GM04503 (cell line): ENCODE measurements at places on chromosomes 12 and 14.

DNA sequence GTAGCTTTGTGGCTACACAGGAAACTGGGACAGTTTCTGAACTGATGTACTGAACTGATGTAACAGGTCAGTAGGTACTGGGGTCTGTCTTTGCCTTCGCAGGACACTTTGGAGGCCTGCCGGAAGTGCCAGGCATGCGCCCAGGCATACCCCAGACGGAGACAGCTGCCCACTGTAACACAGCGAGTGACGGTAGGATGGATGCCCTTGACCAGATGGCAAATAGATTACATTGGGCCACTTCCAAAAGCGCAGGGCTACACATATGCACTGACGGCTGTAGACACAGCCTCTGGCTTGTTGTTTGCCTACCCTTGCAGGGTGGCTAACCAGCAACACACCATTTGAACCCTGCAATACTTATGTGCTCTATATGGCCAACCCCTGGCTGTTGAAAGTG lies 94.1 kb upstream of the TMPO start:
- no peak for DNase-seq

DNA sequence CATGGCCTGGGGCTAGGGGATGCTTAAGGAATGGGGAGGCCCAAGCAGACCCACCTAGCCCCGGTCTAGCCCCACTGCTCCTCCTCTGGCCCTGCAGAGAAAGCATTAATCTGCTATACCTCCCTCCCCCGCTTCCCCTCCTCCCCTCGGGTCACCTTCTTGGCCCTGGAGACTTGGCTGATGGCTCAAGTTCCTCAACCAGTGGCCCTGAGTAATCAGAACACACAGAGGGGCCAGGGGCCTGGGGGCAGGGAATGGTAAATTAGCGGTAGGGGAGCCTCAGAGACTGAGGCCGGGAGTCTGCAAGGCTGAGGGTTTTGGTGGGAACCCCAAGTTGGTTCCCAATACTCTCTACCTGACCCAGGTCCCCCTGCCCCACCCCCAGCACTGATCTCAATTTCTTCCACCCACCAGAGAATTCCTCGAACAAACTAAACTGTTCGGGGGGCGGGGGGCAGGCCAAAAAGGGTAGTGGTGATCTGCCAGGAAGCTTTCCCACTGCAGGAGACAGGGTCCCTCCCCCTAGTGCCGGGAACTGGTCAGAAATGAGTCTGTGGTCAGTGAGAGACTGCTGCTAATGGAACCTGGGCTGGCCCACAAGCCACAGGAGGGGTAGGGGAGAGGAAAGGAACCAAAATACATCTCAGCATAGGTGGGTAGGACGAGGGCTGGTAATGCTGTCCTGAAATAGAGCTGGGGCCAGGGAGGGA lies 12.8 kb upstream of the SMARCD1 start:
- DNase-seq = no peak

GRCh38 chr12:46386877-46387629 lies 14.5 kb upstream of the SLC38A2 start:
- no peak for DNase-seq

DNA sequence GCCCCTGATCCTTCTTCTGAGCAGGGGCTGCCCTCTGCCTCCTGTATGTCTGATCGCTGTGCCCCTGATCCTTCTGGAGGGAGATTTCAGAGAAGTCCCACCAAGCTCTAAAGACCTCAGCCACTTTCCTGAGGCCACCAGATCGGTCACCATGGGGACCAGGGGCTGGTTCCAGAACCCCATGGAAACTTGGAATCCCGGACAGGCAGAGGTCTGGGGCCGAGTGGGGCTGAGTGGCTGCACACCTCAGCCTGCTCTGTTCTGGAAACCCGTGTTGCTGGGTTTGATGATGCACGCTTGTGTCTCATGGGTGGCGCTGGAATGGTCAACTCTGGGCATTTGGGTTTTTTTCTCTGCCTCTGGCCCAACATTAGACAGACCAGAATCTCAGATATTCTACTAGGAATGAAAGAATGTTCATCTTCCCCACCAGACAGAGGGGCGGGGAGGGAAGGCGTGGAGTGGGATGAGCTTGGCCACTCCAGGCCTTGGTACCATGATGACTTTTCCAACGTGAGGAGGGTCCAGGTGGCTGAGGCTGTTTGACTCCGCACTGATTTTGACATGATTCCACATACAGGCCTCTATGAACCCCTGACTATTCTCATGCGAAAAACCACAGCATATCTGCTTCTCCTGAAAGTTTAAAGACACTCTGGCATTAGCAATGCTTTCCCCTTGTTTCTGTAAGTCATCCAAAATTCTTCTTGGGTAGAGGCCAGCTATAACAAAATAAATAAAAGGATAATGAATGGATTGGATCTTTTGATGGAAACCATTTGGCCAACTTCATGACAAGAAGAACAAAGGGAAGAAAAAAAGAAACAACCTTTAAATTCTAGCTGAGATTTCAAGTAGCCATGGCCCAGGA lies 114.5 kb downstream of the ADGRD1 start:
- DNase-seq = no peak

DNA sequence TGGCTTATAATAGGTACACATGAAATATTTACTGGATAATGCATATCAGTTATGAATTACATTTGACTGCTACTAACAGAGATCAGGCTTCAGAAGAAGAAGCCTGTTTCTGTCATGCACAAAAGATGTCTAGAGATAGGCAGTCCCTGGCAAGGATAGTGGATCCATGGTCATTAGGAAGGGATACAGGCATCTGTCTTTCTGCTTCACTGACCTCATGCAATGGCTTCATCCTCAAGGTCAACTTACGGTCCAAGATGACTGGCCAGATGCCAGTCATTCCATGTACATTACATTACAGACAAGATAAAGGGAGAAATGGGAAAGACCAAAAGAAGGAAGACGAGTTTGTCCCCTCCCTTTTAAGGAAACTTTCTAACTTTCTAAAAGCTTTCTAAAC lies 94.0 kb downstream of the NUAK1 start:
- DNase-seq = no peak

DNA sequence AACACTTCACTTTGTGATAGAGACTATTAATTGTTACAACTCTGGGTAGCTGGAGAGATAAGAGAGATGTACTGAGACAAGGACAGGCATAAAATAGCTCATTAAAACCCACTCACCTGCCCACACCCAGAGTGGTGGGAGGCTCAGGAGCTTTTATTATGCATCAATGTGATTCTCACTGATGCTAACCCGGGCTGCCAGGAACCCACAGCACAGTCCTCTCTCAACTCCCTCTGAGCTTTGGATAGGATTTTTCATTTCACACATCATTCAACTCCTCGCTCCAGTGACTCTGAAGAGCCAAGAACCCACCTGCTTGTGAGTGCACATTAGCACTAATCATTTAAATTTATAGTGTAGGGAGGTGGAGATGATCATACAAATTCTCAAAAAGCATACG lies 827.9 kb downstream of the FLRT2 start:
- DNase-seq = no peak

- DNase-seq = no peak
Measured at GRCh38 chr14:72609205-72609916, 284.5 kb downstream of the DPF3 start.

DNA sequence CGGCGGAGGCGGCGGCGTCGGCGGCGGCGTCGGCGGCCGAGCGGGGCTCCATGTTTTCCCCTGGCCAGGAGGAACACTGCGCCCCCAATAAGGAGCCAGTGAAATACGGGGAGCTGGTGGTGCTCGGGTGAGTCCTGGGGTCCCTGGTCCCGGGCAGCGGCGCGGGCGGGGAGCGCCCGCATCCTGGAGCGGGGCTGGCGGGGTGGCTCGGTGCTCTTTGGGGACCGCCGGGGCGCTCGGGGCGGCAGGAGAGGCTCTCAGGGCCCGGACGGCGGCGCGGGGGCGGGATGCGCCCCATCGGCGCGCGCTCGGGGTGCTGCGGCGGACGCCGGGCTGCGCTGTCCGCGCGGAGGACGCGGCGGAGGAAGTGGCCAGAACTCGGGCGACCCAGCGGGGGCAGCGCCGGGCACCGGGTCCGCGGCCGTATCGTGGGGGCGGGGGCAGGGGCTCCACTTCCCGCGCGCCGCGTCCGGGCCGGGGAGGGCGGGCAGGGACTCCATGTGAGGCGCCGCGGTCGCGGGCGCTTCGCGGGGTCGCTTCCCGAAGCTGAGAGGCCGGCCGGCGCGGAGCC lies 485 bp downstream of the PELI2 start:
- no peak for DNase-seq

DNA sequence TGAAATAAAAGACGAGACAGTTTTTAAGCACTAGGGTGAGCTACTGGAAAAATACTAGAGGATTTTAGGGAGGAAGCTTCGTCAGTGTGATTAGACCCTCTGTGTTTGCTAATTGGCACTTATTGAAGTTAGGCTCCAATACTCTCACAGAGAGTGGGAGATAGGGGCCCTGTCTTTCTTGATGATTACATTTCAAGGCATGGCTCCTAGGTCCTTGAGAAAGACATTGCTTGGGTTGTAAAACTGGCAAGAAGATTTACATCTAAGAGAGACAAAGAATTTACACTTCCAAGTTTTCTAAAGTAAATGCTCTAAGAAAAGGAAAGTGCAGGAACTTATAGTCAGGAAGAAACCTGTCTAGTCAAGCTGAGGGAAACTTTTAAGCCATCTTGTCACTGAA lies 183.2 kb downstream of the C12orf50 start:
- no peak for DNase-seq

- DNase-seq = no peak
Measured at GRCh38 chr14:78356391-78356790, 186.2 kb downstream of the NRXN3 start.

- DNase-seq = no peak
Measured at GRCh38 chr12:126747530-126748149, 1519.3 kb upstream of the TMEM132C start.

DNA sequence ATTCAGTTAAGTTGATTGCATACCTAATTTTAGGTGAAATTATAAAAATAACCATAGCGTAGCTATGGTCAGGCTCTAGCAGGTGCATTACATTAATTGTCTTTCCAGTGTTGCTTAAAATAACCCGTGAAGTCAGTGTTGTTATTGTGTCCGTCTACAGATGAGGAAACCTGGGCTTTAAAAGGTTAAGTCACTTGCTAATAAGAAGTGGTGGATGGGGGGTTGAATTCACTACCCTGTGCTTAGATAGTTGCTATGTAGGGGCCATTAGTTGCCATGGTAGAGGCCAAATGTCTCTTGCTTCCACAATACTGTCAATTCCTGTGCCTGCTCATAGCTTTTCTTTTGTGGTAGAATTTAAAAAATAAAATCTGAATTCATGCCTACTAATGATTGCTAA lies 174.8 kb downstream of the PELI2 start:
- DNase-seq = no peak

- DNase-seq = peak; percentile 65
Measured at GRCh38 chr12:10069099-10069498, 29.7 kb downstream of the CLEC1A start.

- no peak for DNase-seq
Measured at GRCh38 chr12:79326222-79326621, 364.5 kb downstream of the PAWR start.

DNA sequence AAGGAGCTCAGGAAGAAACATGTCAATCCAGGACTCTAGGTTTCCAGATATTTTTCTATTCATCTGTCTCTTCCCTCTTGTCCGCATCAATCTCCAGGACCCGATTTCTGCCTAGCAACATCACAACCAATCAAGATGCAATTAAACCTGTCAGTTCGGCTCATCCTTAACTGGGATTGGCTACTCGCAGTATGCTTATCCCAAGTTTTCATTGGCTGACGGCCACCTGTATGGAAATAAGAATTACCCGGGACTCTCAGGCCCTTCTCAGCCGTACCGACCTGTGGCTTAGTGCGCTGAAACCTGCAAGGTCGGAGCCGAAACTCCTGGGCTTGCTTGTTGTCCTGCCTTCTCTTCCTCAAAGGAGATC lies 20.4 kb upstream of the ATP5MC2 start:
- no peak for DNase-seq

GRCh38 chr14:88452231-88452630 lies 66.8 kb downstream of the SPATA7 start:
- DNase-seq = no peak

DNA sequence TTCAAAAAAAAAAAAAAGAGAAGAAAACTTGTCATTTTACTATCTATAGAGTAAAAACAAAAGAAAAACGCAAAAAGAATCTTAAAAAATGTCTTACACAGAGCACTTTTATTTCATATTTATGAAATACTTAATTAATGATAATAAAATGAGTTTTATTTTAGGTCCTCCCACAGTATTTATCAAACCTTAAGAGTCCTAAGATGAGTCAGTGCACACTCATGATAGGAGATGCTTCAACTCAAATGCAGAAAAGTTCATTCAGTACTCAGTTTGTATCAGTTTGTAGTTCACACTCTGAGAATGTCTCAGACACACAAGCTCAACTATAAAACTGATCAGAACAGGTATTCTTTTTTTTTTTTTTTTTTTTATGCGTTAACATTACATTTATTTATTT lies 41.7 kb downstream of the TRIM9 start:
- no peak for DNase-seq

- DNase-seq = peak; percentile 61
Measured at GRCh38 chr12:22978962-22979361, 354.0 kb downstream of the ETNK1 start.

- no peak for DNase-seq
Measured at GRCh38 chr12:132686825-132687210, 324 bp downstream of the POLE start.

GRCh38 chr12:124085419-124086296 lies 112.6 kb downstream of the ZNF664 start:
- no peak for DNase-seq

DNA sequence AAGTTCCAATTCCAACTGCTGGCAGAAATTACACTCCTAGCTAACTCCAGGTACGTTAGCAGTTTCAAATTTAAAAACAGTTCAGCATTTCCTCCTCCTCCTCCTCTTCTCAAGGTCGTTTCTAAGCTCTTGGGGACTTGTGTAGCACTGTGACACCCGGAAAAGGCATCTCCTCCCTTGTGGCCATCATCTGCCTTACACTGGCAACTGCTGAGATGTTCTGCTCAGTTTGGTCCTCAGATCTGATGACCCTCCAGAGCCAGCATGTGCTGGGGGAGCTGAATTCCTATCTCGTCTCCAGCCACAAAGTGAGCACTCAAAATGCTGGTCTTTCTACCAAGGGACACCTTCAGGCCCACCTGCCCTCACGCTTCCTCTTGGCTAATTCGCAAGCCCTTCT lies 43.5 kb upstream of the CDKN3 start:
- no peak for DNase-seq

DNA sequence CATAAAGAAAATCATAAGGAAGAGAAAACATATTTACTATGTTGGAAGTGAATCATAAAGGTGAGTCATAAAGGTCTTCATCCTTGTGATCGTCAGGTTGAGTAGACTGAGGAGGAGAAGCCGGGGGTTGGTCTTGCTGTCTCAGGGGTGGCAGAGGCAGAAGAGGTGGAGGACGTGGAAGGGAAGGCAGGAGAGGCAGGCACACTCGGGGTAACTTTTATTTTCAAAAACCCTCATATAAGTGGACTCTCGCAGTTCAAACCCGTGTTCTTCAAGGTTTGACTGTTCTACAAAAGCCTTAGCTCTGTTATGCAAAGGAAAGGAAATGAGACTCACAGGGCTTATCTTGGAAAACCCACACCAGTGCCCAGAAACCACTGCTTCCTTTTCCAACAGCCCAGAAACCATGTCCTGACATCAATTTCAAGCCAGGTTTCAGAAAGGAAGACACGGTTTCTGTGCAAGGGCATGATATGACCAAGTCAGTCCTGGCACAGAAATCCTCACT lies 14.0 kb downstream of the SMCO2 start:
- no peak for DNase-seq

- no peak for DNase-seq
Measured at GRCh38 chr12:15364221-15365160, 42.2 kb downstream of the PTPRO start.

- DNase-seq = no peak
Measured at GRCh38 chr12:127820271-127820670, 446.7 kb upstream of the TMEM132C start.
